ENCODE measurements at places on chromosomes 3 and 15.

- no peak for DNase-seq
These were observed 102.6 kb downstream of the ALDH1A2 start for GRCh38 chr15:57962887-57963286.

GRCh38 chr15:50250760-50251394 lies 14.6 kb downstream of the HDC start:
- no peak for DNase-seq

DNA sequence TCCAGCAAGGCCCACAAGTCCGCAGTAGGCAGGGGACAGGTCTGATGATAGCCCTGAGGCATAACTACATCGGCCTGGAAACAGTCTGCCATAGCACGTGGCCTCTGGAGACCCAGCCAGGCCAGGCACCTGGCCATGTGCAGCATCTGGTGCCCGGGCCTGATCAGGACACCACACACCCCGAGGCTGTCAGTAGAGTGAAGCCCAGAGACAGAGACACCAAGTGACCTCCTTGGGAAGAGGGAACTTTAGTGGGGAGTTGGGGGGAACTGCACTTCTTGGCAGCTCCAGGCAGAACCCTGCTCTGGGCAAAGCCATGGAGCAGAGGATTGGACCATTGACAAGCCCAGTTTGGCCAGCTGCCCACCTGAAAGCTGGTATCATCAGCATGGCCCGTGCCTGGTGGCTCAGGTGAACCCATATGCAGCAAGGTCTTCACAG lies 1.2 kb downstream of the SHISA5 start:
- DNase-seq, result no peak

DNA sequence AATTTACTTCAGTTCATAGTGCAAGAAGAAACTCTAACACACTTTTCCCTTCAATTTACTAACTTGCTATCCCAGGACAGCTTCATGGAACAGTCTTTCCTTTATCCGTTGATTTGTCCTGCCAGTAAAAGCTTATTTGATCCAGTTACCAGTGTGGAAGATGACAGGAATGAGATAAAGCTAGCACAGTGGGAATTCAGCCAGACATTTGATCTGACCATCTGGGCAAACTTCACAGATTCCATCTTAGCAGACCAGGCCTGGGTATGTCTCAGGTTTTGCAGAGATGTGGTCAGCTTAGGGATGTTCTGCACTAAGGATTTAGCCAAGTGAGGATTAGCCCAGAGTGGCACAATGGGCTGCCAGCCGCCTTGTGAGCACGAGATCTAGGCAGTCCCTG lies 19.7 kb downstream of the CEMIP start:
- no peak for DNase-seq
